ENCODE measurements at places on chromosomes 11 and 22.

GRCh38 chr11:67057205-67057672 lies 592 bp downstream of the RHOD start:
- DNase-seq: no peak

- peak; percentile 20 for DNase-seq
Observed at GRCh38 chr11:5600374-5600851, 4.0 kb downstream of the TRIM6 start.

DNA sequence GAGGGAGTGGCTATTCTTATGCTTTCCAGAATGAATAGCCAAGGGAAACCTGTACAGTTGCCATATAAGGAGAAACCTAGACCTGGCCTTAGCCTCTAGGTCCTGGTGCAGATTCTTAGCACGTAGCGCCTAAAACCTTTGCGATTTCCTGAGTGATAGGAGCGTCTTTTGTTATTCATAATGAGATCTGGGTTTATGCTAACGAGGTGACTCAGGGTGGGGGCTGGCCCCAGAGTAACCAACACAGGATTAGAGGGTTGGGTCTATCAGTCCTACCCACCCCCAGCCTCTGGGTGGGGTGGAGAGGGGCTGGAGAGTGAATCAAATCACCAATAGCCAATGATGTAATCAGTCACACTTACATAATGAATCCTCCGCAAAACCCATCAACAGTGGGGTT lies 73.4 kb upstream of the PARVG start:
- DNase-seq: no peak

- DNase-seq: no peak
Observed at GRCh38 chr11:25048632-25049031, 551.8 kb downstream of the LUZP2 start.

- DNase-seq: no peak
Observed at GRCh38 chr22:27185760-27186302, 528.4 kb downstream of the MIAT start.

GRCh38 chr11:104916442-104916841 lies 18.2 kb upstream of the CASP12 start:
- no peak for DNase-seq

- no peak for DNase-seq
Observed at GRCh38 chr11:129237456-129237855, 45.3 kb upstream of the ARHGAP32 start.

DNA sequence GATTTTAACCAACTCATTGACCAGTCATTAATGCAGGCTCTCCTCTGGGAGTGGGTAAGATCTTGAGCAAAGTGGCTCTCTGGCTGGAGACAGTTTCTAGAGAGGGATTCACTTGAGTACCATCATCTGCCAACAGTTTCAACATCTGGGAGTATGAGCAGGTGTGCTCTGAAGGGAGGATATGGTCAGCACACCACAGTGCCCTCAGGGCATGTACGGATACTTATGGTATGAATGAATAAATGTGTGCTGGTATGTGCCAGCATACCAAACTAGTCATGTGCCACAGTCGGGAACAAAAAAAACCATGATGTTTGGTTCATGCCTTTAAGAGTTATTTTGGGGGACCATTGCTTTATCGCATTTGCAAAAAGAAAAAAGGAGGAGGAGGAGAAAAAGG lies 1197.5 kb upstream of the TENM4 start:
- no peak for DNase-seq

DNA sequence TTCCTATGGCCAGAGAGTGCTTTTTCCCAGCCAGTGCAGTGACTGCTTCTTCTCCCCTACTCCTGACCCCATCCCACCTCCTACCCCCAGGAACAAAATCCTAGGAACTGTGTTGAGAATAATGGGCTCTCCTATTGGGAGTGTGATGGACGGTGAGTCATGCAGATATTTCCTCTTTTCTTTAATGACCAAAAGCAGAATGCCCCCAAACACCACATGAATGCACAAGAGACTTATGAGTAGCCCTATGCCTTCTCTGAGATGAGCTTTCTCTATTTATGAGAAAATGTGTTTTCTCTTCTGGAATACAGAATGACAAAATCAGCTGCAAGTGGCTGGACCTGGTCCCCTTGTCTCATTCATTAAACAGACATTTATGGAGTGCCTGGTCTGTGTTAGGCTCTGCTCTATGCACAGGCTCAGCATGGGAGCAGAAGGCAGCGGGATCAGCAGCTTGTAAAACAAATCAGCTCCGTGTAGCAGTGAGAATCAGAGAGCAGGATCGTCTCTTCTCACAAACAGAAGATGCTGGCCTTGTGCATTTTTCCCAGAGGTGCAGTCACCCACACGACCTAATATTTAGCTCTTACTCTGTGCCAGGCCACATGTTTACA lies 47.5 kb upstream of the GALNT18 start:
- DNase-seq: no peak

DNA sequence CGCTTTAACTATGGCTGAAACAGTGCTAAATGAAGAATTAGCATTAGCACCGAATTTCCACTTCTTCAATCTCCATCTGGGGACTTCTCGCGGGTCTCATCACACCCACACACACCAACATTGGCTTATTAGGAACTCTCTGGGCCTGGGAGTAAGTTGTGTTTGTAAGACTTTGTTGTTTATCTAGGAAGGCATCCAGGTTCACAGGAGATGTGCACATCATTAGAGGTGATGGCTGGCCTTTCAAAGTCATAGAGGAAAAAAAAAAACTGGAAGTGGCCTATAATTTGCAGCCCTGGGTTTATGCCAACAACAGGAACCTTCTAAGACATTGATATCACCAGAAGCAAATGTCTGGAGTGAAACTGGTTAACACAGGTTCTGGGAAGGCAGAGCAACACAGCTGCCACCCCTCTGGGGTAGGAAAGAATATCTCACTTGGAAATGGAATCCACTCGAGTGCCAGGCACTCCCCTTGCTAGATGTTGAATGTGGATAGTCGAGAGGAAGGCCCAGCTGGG lies 84.5 kb downstream of the TRAF6 start:
- DNase-seq: no peak

DNA sequence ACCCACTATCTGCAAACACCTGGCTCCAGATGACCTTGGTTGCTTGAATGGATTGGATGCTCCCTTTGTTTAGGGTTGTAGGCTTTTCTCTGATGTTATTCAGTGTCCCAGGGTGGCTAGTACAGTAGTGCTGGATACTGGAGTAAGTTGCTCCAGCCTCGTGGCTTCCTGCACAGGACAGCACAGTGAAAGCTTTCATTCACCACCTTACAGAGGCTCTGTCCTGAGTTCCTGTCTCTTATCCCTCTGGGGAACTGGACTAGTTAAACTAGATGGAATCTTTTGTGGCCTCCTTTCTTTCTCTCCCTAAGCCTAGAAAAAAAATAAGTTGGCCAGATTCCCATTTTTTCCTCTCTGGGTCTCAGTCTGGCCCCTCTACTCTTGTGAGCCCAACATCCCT lies 42.6 kb downstream of the MRPL48 start:
- DNase-seq: no peak

DNA sequence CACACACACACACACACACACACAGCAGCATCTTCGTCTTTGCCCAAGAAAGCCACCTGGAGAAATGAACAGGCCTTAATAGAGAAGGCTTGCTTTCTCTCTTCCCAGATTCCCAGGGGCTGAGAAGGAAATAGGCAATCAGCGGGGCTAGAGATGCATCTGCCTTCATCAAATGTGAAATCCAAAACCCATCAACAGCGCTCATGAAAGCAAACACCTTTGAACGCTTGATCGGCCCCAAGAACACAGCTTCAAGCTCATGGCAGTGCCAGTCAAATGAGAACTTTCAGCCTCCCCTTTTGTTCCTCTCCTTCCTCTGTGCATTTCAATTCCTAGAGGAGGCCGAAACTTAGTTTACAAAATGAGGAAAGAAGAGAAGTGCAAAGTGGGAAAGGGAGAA lies 122.7 kb downstream of the EFCAB6 start:
- no peak for DNase-seq

DNA sequence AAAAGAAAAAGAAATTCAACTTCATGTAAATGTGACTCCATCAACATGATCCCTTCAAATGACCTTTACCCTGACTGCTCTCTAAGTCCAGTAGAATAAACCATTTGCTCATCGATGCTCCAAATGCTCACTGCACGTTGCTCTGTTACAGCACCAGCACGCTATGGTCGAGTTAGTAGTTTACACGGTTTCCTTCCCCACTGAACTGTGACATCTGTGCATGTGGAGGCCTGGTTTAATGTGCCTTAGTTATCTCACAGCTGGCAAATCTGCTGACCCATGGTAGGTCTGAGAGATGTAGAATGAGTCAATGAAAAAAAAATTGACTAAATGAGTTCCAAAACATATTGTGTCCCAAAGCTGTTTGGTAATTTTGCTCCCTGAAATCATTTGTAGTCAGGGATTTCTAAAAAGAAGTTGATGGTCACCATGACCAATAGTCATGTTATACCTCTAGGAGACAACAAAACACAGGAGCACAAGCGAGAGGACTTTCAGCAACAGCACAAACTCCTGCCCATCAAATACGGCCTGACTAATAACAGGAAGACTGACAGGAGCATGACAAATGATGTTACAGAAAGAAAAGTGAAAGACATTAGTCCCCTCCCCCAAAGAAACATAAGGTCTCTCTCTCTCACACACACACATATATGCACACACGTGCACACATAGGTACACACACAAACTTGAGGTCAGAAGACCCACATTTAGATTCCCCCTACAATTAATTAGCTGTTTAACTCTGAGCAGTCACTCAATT lies 624.5 kb downstream of the OPCML start:
- no peak for DNase-seq

DNA sequence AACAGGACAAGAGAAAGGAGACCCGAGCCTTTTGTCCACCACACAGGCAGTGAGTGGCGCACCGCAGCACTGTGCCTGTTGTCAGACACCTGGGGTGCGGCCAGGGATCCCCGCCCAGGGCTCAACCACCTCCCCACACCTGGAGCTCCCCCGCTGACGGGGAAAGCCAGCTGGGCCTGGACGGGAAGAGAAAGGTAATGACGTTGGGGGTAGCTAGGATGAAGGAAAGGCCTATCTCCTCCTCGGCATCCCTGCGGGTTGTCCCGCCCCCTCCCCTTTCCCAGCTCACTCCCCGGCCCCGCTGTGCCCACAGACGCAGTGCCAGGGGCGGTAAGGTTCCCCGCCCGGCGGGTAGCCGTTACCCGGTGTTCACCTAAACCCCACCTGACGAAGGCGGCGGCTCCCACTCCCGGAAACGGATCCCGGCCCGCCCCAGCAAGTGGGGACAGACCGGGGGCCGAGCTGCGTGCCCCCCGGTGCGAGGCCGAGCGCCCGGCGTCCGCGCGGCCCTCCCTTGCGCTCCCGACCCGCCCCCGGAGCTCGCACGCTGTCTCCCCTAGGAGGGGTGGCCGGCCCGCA lies 495 bp downstream of the HYOU1 start:
- DNase-seq: peak; percentile 53

DNA sequence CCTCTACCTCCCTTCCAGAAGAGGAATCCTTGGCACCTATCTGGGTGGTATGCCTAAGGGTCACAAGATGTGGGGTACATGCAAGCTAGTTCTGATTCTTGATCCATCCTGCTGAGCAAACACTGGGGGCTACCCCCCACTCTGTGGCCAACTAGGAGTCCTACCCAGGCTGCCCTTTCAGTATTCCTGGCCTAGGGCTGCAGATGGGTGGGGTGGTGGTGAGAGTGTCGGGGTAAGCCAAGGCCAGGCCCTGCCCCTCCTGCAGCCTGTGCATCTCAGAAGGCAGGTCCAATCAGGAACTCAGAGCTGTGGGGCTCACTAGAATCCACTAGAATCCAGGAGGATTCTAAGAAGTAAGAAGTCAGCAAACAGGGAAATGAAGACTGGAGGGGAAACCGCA lies 10.9 kb downstream of the SSH3 start:
- DNase-seq: no peak

GRCh38 chr11:1197886-1198560 lies 24.8 kb upstream of the MUC5B start:
- peak; percentile 4 for DNase-seq

GRCh38 chr22:31538815-31539214 lies 42.5 kb downstream of the SFI1 start:
- no peak for DNase-seq

DNA sequence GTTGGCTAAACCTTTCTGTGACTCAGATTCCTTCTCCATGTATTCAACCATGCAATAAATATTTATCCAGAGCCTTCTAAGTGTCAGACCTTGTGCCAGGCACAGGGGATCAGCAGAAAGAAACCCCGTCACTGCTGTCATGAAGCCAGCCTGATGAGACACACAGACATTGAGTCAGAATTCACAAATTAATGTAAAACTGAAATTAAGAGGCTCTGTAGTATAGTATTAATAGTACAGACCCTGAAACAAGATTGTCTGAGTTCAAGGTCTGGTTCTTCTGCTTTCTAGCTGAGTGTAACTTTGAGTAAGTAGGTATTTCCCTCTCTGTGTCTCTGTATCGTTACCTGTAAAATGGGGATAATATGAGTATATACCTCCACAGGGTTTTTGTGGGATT lies 46.9 kb downstream of the ME3 start:
- no peak for DNase-seq

DNA sequence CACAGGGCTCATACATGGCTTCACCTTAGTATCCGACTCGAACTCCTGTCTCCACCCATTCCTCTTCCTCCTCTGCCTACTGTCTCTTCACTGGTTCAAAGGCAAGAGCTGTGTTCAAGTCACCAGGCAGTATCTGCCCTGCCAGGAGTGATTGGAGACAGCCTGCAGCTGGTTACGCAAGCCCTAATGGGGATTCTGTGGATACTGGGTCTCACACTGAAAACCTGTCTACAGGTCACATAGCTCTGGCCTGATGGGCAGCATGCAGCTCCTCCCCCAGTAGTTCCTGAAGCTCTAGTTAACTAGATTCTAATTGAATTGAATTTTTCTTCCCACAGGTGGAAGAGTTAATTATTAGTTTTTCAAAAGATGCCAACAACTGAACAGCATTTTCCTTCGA lies 332.2 kb downstream of the TMEM135 start:
- DNase-seq: no peak

- DNase-seq: no peak
Observed at GRCh38 chr22:27131346-27131745, 474.0 kb downstream of the MIAT start.

GRCh38 chr11:119206511-119207414 lies 624 bp downstream of the CBL start:
- peak; percentile 52 for DNase-seq

- DNase-seq: no peak
Observed at GRCh38 chr11:28461846-28462245, 353.7 kb downstream of the METTL15 start.

GRCh38 chr11:131749101-131749500 lies 378.7 kb downstream of the NTM start:
- no peak for DNase-seq

- no peak for DNase-seq
Observed at GRCh38 chr22:48974443-48975315, 853.0 kb downstream of the BRD1 start.

Measured in T-helper 17 cell (primary cell).